Mesenchymal stem cell (in vitro differentiated cells and primary cell): ENCODE measurements at places on chromosomes 1 and 21.

GRCh38 chr1:208318150-208318734, 74.1 kb upstream of the PLXNA2 start:
- no peak overlapping the region for H3K4me3 ChIP-seq
- H3K27ac ChIP-seq, result no peak overlapping the region
- DNase-seq, result no peak
- no peaks in the 10 kb centered on the region for H3K36me3 ChIP-seq
- H3K4me1 ChIP-seq, result no peaks in the 10 kb centered on the region

DNA sequence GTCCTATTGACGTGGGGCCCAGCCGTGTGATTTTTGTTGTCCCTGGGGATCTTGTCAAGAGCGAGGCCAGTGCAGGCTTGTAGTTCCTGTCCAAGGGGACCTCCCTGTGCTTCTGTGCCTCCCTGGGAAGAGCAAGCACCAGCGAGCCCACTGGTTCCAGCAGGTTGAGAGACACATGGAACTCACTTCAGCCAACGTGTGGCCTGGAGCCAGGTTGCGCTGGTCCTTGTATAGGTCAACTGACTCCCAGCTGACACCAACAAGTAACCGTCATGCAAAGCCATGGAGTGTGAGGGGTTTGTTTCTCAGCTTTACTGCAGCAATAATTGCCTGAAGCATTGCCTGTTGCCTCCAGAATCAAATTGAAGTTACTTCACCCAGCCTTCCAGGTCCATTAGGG, 63.0 kb downstream of the DISP3 start:
- no peak overlapping the region for H3K27ac ChIP-seq
- peaks cover 68% of the 10 kb centered on the region for H3K27me3 ChIP-seq
- H3K4me1 ChIP-seq, result no peaks in the 10 kb centered on the region
- DNase-seq, result no peak
- H3K36me3 ChIP-seq, result no peaks in the 10 kb centered on the region
- H3K4me3 ChIP-seq, result no peak overlapping the region

GRCh38 chr1:60763741-60764140, 318.6 kb upstream of the NFIA start:
- H3K27me3 ChIP-seq, result no peaks in the 10 kb centered on the region
- no peaks in the 10 kb centered on the region for H3K4me1 ChIP-seq
- no peak overlapping the region for H3K4me3 ChIP-seq
- DNase-seq, result no peak

DNA sequence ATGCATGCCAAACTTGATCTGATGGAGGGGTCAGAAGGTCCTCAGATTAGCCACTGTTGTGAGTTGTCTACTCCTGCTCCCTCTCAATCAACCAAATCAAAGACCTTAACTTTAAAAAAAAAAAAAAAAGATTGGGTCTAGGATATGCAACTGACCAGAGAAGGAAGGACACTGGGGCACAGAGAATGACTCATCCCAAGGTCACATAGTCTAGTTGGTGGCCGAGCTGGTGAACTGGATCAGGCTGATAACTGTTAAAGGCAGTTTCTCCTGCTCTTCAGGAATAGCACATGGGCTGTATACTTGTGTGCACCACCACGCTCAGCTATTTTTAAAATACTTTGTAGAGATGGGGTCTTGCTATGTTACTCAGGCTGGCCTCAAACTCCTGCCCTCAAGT, 14.8 kb upstream of the S100A7 start:
- no peak for DNase-seq
- H3K27me3 ChIP-seq, result peaks cover 17% of the 10 kb centered on the region
- no peak overlapping the region for H3K4me3 ChIP-seq
- no peaks in the 10 kb centered on the region for H3K36me3 ChIP-seq
- no peak overlapping the region for H3K27ac ChIP-seq
- H3K4me1 ChIP-seq, result no peaks in the 10 kb centered on the region

GRCh38 chr1:216621536-216621935, 101.7 kb downstream of the ESRRG start:
- no peaks in the 10 kb centered on the region for H3K36me3 ChIP-seq
- no peak overlapping the region for H3K4me3 ChIP-seq
- no peaks in the 10 kb centered on the region for H3K27me3 ChIP-seq
- no peaks in the 10 kb centered on the region for H3K4me1 ChIP-seq

DNA sequence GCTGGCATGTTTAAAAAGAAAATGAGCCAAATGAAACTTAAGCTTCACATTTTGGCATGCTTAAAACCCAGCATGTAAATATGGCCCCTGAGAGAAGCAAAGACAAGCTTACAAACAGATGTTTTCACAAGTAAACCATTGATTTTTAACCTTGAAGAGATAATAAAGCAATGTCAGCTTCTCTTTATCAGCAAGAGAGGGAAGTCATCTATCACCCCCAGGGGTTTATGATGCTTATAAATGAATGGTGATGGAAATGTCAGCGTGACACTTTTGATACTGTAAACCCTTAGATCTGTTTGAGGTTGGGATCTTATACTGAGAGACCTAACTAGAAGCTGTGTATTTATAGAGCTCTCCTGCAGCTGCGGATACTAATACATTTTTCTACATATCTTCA, 471.3 kb downstream of the PLA2G4A start:
- H3K27me3 ChIP-seq, result no peaks in the 10 kb centered on the region
- no peak overlapping the region for H3K27ac ChIP-seq
- no peak for DNase-seq
- no peaks in the 10 kb centered on the region for H3K36me3 ChIP-seq
- no peak overlapping the region for H3K4me3 ChIP-seq
